ENCODE measurements at places on chromosomes 4 and X. TPM values are rescaled to one million over a fixed set of nuclear protein-coding genes. Genes with fewer than 3 reads are reported as not detected.

GRCh38 chrX:23656684-23657083, 10.6 kb upstream of the PRDX4 start:
- DNase-seq = no peak

DNA sequence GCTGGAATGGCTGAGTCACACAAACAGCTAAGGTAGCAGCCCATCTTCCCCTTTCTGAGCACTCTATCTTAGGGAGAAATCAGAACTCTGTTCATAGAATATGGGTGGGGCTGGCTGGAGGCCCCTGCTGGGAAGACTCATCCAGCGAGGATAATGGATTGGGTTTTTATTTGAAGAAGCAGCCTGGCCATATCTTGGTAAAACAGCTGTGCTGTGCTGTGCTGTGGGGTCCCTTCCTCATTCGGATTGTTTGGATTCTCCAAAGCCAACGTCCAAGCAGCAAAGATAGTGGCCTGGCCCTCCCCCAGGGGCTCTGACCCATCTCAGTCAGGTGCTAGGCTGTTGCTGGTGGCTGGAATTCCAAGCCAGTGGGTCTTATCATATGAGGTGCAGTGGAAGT, 63.8 kb downstream of the ZNF718 start:
- no peak for DNase-seq

DNA sequence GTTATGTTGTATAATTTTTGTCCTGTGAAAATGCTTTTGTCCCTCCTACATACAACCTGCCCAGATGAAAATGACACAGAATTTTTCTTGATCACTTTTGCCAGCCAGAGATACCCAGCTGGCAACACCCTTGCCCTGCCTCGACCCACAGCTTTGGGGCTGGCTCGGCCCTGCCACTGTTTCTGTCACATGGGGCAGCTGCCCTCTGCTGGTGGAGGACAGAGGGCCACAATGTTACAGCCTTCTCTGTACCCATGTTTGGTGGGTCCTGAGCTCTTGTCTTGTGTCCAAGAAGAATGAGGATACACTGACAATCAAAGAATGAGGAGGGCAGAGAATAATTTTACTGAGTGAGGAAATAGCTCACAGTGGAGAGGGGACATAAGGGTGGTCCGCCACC, 31.1 kb downstream of the BMP15 start:
- DNase-seq = no peak

- no peak for DNase-seq
Measured at GRCh38 chrX:20477836-20478524, 211.3 kb upstream of the RPS6KA3 start.

- DNase-seq = peak; percentile 91
Measured at GRCh38 chrX:136097871-136098805, 49.2 kb upstream of the FHL1 start.

- DNase-seq = no peak
Measured at GRCh38 chr4:142121448-142122350, 485.3 kb downstream of the IL15 start.

GRCh38 chr4:81635739-81636138, 164.0 kb upstream of the RASGEF1B start:
- no peak for DNase-seq

- DNase-seq = no peak
Measured at GRCh38 chr4:188282471-188283232, 143.4 kb downstream of the TRIML1 start.

GRCh38 chrX:57595381-57595811, 3.6 kb downstream of the ZXDB start:
- no peak for DNase-seq

GRCh38 chr4:14138106-14138505, 510.6 kb upstream of the BOD1L1 start:
- no peak for DNase-seq

DNA sequence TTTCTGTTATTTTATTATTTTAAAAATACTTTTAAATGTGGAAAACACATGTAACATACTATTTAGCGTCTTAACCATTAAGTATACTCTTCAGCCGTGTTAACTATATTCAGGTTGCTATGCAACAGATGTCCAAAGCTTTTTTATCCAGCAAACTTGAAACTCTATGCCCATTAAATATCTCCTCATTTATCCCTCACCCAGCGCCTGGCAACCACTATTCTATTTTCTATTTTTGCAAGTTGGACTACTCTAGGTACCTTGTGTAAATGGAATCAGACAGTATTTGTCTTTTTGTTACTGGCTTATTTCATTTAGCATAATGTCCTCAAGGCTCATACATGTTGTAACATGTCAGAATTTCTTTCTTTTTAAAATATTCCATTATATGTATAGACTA, 174.6 kb downstream of the PCDH10 start:
- no peak for DNase-seq

GRCh38 chr4:47907089-47907646, 7.2 kb downstream of the NFXL1 start:
- DNase-seq = no peak

GRCh38 chrX:151773434-151773833, 38.9 kb downstream of the CNGA2 start:
- no peak for DNase-seq

DNA sequence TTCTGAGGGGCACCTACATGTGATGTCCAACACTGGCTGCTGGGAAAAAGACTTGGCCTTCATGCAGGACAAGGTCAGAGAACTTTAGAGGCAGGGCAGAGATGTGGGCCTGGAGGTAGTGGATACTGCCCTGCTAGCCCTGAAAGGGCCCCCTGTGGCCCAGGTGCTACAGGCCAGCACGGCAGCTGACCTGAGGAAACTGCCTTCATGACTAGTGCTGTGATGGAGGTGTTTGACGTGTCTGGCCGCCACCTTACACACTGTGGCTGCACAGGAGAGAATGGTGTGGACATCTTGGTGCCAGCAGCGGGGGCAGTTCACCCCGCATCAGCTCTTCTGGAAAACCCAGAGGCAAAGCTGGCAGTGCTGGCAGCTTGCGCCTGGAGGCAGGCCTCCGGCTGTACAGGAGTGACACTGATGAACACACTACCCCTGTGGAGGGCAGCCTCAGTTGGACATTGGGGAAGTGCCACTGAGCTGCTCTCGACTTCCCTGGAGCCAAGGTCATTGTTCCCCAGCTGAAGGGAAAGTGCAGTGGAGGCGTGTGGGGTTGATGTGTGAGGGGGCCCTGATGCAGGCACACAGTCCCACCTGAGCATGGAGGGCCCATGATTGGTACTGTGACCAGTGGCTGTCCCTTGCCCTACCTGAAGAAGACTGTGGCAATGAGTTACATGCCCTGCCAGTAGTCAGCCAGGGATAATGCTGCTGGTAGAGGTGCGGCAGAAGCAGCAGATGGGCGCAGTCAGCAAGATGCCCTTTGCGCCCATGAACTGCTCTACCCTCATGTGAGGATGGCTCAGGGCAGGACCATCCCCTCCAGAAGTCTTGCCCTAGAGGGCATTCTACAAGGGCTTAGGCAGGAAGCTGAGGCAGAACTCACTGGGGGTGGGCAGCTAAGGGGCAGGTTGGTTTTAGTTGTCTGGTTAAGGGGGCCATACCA, 36.9 kb downstream of the COQ2 start:
- DNase-seq = no peak

DNA sequence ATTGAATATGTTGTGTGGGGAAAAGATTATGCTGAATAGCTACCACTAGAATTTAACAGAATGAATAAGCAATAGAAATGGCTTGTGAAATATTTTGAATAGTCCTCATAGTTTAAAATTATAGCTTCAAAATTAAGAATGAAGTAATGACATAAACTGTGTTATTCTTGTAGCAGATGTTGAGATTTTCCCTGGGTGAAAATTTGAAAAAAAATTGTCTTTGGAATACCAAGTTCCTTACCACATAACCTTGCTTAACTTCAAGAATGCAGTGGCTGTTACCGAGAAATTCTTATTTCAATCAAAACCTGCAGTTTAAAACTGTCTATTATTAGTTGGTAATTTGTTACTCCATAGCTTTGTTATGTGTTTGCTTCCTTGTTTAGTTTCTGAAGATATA, 1268.6 kb downstream of the RAPGEF2 start:
- no peak for DNase-seq

- no peak for DNase-seq
Measured at GRCh38 chr4:118398226-118399090, 45.7 kb upstream of the PRSS12 start.

GRCh38 chrX:1679238-1679637, 64.4 kb downstream of the ASMT start:
- DNase-seq = no peak

- no peak for DNase-seq
Measured at GRCh38 chr4:21652508-21653231, 295.9 kb downstream of the KCNIP4 start.

GRCh38 chr4:18914182-18914581, 892.6 kb upstream of the LCORL start:
- no peak for DNase-seq

DNA sequence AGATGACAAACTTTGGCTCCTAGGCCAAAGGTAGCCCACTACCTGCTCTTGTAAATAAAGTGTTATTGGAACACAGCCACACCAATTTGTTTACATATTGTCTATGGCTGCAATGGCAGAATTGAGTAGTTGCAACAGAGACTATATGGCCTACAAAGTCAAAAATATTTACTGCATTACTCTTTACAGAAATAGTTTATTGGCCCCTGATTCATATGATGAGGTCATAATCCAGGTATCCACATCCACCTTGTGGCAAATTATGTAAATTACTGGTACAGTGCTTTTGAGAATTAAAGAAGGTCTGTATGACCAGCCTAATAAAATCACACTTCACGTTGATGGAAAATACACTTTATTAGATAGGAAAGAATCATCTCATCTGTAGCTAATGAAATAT, 337.0 kb upstream of the DDX53 start:
- no peak for DNase-seq

DNA sequence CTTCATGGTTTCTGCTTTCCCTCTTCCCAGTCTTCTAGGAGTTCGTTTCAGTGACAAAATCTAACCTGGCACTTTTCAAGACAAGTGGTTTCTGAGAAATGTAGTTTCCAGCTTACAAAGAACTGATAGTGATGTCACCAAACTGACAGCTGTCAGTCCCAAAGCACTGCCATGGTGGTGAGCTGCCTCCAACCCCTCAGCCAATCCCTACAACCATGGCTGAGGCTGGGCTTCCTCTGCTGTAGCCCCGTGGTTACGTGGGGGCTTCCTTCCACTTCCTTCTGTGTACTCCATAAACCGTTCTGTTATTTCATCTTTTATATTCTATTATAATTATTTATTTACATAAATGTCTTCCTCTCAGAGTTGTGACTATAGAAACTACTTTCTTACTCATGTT, 198.6 kb upstream of the AGA start:
- no peak for DNase-seq

- DNase-seq = no peak
Measured at GRCh38 chrX:65866146-65866545, 173.7 kb downstream of the VSIG4 start.

DNA sequence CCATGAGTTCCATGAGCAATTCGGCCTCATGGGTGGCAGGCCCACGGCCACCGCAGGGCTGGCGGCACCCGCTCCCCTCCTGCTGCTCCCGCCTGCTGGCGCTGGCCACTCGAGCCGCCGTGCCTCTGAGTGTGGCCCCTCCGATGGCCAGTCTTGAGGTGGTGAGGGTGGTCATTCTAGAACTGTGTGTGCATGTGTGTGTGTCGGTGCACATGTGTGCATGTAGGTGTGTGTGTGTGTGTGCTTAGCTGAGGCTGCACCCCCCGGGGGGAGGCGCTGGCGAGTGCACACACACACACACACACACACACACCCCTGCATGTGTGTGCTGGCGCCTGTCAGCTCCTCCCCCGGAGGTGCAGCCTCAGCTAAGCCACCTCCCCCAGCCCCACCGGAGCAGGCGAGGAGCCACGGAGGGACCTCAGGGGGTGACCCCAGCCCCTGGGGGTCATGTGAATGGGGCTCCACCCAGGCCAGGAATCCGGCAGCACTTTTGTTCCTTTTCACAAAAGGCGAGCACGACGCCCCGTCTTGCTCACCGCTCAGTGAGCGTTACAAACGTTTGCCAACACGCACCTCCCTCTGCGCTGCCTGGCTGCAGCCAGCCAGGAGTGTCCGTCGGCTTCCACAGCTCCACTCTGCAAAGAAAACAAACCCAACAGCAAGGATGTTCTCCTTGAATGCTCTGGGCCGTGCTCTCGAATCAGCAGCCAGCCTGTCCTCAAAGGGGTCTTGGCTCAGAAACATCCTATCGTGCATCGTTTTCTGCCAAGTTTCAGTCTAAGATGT, 29.9 kb downstream of the FGFRL1 start:
- DNase-seq = no peak

DNA sequence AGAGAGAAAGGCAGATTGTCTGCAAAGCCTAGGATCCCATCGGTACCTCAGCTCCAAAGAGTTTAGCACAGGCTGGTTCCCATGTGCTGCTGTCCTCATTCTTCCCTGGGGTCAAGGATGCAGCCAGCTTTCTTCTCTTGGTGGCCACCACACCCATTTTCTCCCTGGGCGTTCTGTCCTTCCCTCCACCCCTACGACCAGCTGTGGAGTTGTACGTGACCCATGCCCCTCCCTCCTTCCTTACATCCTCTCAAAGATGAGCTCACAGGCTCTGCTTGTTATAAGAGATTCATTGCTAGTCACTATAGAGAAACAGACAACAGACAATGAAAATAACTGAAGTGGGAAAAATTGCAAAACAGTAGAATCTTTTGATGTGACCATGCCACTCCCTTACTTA, 74.0 kb upstream of the KLF3 start:
- no peak for DNase-seq

DNA sequence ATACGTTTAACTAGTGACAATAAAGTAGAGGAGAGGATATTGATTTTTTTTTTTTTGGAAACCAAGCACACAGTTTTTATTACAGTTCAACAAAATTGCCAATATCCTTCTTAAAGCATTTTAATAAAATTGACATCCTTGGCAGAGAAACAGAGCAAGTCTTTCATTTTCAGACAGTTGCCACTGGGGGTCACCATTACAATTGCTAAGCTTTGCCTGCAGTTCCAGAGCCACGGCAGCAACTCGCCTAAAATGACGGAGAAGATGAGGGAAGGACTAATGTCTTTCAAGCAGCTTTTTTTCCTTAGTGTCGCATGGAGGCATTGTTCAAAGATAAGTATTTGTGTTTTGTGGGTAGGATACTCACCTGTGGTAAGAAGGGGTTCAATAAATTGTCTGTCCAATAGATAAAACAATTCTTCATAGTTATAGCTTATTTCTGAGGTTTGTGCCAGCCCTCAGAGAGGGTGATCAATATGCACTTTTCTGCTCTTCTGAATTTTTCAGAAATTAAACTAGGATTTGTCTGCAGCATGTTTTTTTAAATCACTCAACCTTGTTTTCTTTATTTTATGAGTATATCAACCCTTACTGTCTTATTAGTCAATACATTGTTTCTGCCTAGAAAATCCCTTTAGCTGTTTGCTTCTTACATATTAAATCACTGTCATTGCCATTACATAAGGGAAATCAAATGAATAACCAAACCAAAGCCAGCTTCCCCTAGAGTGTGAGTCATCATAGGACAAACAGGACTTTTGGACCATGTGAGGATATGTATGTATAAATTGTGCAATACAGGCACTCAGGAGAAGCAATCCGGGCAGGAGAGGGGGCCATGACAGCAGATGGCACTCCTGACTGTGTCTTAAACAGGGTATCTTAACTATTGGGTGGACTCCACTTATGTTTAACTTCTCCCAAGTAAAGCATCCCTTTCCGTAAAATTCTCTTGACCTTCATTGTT, 508.1 kb upstream of the ARX start:
- no peak for DNase-seq

- DNase-seq = no peak
Measured at GRCh38 chr4:89071311-89071710, 14.3 kb upstream of the FAM13A start.

- DNase-seq = no peak
Measured at GRCh38 chrX:131729295-131729694, 185.4 kb downstream of the OR13H1 start.

The USP17L19 gene
- not detected for total RNA-seq

The IL2RG gene
- total RNA-seq = not detected

The ATP1B4 gene
- not detected for total RNA-seq

The ARFIP1 gene
- total RNA-seq = 30.9 TPM

The BEND4 gene
- not detected for total RNA-seq

The CDX4 gene
- total RNA-seq = not detected

The SPANXA2 gene
- not detected for total RNA-seq

All from chondrocyte (in vitro differentiated cells).